ENCODE measurements at places on chromosomes 2 and 18.

GRCh38 chr2:191486584-191487320 is 191.2 kb upstream of the NABP1 start:
- DNase-seq, result no peak

DNA sequence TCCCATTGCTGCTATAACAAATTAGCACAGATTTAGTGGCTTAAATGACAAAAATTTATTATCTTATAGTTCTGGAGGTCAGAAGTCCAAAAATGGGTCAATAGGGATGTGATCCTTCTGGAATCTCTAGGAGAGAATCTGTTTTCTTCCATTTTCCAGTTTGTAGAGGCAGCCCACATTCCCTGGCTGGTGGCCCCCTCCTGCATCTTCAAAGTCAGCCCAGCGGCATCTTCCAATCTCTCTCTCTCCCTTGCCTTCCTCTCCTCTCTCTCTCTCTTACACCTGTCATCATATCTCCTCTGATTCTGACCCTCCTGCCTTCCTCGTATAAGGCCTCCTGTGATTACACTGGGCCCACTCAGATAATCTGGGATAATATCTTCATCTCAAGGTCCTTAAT is 3.9 kb upstream of the AGAP1 start:
- DNase-seq, result no peak

DNA sequence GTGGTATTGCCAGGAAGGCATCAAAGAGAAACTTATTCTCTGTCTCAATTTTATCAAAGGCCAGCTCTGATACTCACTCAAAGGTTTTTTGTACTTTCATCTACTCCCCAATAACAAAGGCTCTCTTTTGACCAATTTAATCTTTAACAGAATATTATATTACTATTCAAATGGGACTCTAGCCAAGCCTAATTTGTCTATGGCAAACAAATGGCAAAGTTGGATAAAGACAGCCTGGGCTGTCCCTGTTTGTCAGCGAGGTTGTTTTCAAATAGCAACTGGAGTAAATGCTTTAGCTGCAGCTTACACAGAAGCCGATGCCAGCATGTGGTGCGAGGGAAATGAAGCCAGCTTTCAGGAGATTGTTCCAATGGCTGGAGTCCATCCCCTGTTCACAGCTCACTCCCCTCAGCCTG is 80.1 kb upstream of the CTNNA2 start:
- DNase-seq, result no peak

GRCh38 chr2:72992734-72993102 is 75.4 kb downstream of the EMX1 start:
- DNase-seq, result no peak

- DNase-seq, result no peak
Observed at GRCh38 chr2:136124805-136125204, 6.9 kb upstream of the CXCR4 start.

DNA sequence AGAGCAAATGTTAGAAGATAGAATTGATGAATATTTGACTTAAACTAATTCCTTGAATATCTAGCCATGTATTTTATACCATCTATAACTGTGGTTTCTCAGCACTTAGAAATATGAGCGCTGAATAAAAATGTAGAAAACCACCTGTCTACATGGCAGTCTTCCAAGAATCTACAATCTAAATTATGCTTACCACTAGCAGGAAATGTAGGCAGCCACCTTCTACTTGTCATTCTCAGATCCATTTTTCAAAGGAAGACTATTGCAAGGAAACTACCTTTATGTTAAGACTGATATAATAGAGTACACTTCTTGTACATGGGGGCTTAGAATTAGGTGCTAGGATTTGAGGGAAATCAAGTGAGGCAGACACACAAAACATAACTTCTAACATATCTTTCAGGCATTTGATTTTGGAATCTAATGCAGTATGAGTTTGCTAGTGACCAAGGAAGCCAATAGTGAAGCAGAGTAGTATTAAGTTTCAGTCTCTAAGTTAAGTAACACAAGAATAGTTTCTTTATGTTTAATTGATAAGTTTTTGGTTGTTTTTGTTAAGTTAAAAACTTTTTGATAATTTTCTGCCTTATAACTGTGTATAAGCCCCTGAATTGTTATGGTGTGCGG is 175.9 kb upstream of the ITGA4 start:
- DNase-seq, result no peak

Measured in activated CD4-positive, CD25-positive, alpha-beta regulatory T cell treated with anti-CD3 and anti-CD28 coated beads, Interleukin-2, amount 50 U/mL, for 16 hours (primary cell).